Lung (tissue), 17 donors: ENCODE measurements at places on chromosomes 5 and 9. TPM values are rescaled to one million over a fixed set of nuclear protein-coding genes. Genes with fewer than 3 reads are reported as not detected.

Gene BTNL8
- polyA plus RNA-seq, result 0.81 TPM

Gene RCL1
- 14.8 TPM for polyA plus RNA-seq

Gene IL4
- polyA plus RNA-seq, result not detected

Gene MSMP
- 1.2 TPM for polyA plus RNA-seq

Gene GABRA6
- not detected for polyA plus RNA-seq

Gene PCDHGB3
- 0.24 TPM for polyA plus RNA-seq

Gene AQP7
- polyA plus RNA-seq, result 0.80 TPM

Gene BTNL9
- 54.5 TPM for polyA plus RNA-seq

Gene RASGRF2
- polyA plus RNA-seq, result 1.4 TPM

Gene S1PR3
- 2.8 TPM for polyA plus RNA-seq

Gene LHX6
- 5.0 TPM for polyA plus RNA-seq
